ENCODE measurements at places on chromosomes 2 and 18.

DNA sequence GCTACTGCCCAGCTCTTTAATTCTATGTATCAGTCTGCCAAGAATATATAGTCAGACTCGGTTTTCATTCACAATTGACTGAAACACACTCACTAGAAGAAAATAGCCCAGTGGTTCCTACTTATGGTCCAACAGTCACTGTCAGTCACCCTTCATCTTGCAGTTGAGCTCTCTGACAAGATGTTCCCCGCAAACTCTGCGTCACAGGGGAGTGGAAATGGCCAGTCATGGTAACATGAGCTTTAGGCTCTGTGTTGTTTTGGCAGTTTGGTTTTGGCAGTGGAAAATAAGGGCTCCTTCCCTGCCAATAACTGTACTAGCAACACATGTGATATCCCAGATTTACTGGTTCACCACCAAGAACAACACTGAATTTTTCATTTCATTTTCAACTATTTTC lies 122.5 kb downstream of the PRPF40A start:
- peak; percentile 98 for DNase-seq

GRCh38 chr18:48801728-48802542 lies 148.8 kb downstream of the SMAD7 start:
- DNase-seq, result no peak

GRCh38 chr18:62325806-62326645 lies 916 bp downstream of the TNFRSF11A start:
- DNase-seq, result peak; percentile 10

DNA sequence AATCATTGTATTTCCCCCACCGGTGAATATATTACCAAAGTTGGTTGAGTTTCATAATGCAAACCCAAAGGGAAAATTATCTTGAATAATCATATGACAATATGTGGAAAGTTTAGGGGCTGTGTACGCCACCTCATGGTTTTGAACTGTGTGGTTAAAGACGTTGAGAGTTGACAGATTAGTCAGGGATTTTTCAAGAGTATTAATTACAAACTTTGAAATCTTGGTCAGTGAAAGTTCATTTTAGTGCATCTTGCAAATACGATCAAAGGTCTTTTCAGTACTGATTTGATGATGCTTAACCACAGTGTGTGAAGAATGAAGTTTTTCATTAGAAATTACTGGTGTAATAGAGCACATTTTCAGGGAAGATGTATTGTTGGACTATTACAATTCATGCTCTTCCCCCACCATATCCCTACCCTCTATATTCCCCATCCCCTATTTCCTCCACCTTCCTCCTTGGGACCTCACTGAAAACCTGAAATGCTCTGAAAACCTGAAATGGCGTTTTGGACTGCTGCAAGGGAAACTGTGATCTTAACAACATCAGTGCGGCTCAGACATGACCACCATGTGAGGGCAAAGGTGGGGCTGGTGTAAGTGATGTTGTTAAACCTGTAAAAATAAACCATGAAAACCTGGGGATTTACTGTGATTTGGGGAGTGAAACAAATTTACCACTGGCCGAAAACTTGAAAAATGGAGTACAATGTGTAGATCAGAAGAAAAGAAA lies 4.5 kb upstream of the BCL2L11 start:
- DNase-seq, result no peak

- DNase-seq, result peak; percentile 61
These were observed 9.9 kb downstream of the TMBIM1 start for GRCh38 chr2:218282173-218282991.

DNA sequence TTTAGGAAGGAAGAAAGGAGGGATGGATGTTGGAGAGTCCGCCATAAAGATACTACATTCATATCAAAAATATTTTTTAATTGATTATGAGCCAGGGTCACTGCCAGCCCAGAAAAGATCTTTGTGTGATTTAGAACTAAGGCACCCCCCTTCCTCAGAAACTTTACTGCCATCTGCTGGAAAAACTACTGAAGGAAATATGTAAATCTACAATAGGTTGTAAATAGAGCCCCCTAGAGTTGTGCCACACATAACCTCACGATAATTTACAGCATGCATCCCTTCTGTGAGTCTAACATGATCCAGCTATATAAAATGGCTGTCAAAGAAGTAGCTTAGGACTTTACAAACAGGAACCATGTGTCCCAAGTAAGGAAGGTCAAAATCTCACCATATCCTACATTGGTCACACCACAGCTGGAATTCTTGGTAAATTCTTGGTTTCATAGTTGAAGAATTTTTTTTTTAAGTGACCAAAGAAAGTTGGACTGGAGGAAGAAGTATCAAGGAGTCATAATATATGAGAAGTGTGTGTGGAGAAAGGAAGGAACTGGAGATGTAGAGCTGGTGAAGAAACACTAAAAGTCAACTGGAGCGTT lies 152.5 kb downstream of the CYP26B1 start:
- DNase-seq, result peak; percentile 63

GRCh38 chr2:148896136-148896535 lies 21.1 kb downstream of the KIF5C start:
- DNase-seq, result no peak

- DNase-seq, result no peak
These were observed 135.6 kb downstream of the SATB2 start for GRCh38 chr2:199322151-199322550.

GRCh38 chr2:161571051-161571429 lies 53.2 kb upstream of the SLC4A10 start:
- no peak for DNase-seq

GRCh38 chr2:71358931-71359671 lies 27.5 kb downstream of the ZNF638 start:
- peak; percentile 87 for DNase-seq

DNA sequence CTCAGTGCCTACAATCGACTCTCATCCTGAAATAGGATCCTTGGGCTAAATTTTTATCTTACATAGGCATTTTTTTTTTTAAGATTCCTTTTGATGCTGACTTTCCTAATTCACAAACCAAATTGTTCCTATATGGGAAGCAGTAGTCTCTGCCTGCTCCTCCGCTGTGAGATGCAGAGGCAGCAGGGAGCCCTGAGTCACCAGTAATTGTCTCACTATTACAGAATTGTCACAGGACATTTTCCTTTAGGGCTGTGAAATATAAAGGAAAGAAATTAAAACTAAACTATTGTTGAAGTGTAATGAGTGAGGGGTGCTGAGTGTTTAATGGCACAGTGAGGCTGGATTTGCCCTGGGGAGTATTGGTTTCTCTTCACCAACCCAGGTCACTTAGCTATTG lies 63.8 kb downstream of the MYO3B start:
- no peak for DNase-seq

- peak; percentile 77 for DNase-seq
These were observed 10.0 kb upstream of the PROC start for GRCh38 chr2:127408004-127408806.

DNA sequence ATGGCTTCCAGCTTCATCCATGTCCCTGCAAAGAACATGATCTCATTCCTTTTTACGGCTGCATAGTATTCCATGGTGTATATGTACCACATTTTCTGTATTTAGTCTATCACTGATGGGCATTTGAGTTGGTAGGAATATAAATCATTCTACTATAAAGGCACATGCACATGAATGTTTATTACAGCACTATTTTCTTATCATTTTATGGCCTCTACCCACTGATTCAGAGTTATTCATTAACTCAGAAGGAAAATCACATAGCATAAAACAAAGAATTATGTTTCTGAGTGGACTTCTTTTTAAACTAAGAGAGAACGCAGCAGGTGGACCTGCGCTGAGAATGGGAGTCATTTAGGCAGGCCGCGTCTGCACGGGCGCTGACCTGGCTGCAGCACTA lies 619.6 kb downstream of the FBXO15 start:
- no peak for DNase-seq

DNA sequence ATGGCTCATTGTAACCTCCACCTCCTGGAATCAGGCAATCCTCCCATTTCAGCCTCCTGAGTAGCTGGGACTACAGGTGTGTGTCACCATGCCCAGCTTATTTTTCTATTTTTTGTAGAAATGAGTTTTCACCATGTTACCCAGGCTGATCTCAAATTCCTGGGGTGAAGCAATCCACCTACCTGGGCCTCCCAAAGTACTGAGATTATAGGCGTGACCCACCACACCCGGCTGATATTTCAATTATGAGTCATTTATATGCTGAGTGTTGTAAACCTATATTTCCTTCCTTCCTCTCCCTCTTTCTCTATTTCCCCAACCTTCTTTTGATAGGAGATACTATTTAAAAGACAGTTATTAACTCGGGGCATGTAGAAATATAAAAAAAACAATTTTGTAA lies 469.6 kb upstream of the ID2 start:
- DNase-seq, result no peak

GRCh38 chr2:112623913-112624777 lies 21.6 kb upstream of the SLC20A1 start:
- peak; percentile 96 for DNase-seq

- no peak for DNase-seq
These were observed 47.9 kb downstream of the ADD2 start for GRCh38 chr2:70720124-70720523.

GRCh38 chr2:64869126-64869525 lies 120.1 kb upstream of the SLC1A4 start:
- DNase-seq, result peak; percentile 62

DNA sequence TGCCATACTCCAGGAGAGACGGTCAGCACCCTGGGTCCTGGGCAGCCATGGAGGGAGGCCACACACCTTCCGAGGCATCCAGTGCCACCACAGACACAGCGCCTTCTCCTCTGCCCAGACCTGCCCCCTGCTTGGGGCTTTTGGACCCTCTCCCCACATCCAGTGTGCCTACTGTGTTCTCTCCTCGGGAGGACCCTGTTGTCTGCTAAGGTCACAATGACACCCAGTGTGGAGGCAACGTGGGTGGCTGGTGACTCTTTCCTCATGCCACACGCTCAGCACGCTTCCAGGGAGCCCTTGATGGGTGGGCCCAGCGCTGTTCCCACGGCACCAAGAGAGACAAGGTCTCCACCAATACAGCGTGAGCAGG lies 251.9 kb downstream of the EIPR1 start:
- DNase-seq, result no peak

DNA sequence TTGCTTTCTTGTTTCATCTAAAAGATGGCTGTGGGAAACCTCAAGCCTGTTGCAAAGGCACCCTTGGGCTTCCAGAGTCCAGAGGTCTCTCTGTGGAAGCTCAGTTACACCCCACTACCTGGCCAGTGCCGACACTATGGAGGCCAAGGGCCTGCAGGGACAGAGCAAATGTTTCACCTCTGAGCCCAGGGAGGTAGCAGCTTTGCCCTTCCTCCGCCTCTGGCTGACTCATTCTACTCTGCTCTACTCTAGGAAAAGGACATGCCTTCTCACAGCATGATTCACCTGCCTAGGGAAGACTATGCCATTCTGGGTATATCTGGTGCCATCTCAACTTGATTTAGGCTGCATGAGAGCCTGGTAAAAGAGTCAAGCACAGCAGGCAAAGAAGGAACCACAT lies 12.2 kb downstream of the MYOM1 start:
- DNase-seq, result peak; percentile 18

GRCh38 chr2:202373490-202373889 lies 2.6 kb upstream of the BMPR2 start:
- peak; percentile 69 for DNase-seq
